CD4-positive, alpha-beta T cell (primary cell): ENCODE measurements at places on chromosomes 13 and 19. TPM values are rescaled to one million over a fixed set of nuclear protein-coding genes. Genes with fewer than 3 reads are reported as not detected.

- no peak for DNase-seq
- H3K4me3 ChIP-seq, result no peak overlapping the region
- no peaks in the 10 kb centered on the region for H3K36me3 ChIP-seq
These were observed 96.8 kb downstream of the ATP8A2 start for GRCh38 chr13:25468325-25469168.

- no peak overlapping the region for H3K4me3 ChIP-seq
- H3K36me3 ChIP-seq, result peaks cover 3% of the 10 kb centered on the region
- H3K27ac ChIP-seq, result no peak overlapping the region
These were observed 23.4 kb downstream of the ZDHHC20 start for GRCh38 chr13:21435687-21436151.

DNA sequence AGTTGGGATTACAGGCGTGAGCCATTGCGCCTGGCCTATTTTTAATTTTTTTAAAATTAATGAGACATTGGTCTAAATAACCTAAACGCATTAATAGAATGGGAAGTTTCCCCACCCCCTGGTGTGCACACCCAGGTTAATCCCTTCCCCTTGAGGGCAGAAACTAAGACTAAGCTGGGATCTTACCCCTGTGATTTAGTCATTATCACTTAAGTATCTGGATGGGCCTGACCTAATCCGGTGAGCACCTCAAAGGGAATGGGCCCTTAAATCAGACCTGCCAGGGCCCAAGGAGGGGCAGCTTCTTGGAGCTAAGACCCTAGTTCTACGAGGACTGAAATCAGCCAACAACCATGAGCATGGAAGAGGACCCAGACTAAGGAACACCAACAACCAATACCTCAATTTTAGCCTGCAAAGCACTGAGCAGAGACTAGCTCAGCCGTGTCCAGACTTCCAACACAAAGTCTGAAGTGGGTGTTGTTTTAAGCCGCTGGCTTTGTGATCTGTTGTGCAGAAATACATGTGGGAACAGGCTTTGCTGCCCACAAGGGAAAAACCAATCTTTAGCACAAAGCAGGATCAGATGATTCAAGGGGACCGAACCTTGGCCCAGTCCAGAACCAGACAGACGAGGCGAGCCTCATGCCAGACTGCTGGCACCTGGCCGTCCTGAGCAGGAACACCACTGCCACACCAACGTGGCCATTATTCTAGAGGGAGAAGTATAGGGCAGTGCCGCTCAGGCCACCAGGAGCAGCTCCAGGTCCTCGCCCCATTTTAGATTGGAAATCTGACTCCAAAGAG is 7.1 kb downstream of the UBE2S start:
- no peaks in the 10 kb centered on the region for H3K27me3 ChIP-seq

DNA sequence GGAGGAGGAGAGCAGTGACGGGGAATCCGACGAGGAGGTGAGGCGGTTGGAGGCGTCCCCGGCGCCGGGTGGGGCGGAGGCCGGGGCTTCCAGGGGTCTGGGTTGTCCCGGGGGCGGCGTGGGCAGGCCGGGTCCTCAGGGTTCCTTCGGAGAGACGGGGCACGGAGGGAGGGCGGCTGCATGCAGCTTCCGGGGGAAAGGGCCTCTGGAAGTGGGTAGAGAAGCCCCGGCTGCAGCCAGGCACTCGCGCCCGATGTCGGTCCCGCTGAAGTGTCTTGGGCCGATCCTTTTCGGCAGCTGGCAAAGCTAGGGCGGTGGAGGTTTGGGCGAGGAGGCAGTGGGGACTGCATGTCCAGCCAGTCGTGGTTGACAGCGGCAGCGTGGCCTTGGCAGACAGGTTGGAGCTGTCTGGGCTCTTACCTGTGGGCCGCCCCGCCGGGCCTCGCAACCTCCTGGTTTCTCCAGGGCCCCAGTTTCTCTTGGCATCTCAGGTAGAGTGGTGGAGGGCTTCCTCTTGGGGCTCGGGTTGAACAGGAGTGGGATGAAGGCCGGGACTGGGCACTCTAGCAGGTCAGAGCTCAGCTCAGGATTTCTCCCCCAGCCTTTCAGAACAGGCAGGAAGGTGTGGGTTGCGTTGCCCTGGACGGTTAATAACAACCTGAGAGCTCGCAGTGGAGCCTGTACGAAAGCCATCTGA is 690 bp downstream of the KMT2B start:
- H3K27me3 ChIP-seq, result no peaks in the 10 kb centered on the region
- peak overlapping the region; percentile 44 for H3K27ac ChIP-seq
- H3K36me3 ChIP-seq, result peaks cover 36% of the 10 kb centered on the region
- peak overlapping the region; percentile 83 for H3K4me3 ChIP-seq
- DNase-seq, result peak; percentile 36

DNA sequence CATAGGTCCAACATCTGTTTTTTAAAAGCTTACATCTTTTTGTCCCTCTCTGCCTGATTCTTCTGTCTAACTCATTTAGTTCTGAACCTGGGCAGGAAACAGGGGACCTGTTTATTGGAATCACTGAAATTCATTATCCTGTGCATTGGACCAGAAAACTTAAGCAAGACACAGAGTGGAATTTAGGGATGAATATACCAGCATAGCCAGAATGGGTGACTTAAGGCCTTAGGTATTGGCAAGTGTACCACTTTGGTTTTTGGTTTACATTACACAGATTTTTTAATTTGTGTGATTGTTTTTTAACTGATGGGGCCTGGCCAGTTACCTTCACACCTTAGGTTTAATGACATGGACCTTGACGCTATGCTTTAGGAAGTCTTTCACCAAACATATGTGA is 232.5 kb downstream of the GPC5 start:
- no peak for DNase-seq
- H3K27me3 ChIP-seq, result no peaks in the 10 kb centered on the region
- H3K27ac ChIP-seq, result no peak overlapping the region
- H3K36me3 ChIP-seq, result no peaks in the 10 kb centered on the region
- no peaks in the 10 kb centered on the region for H3K4me1 ChIP-seq

The SPHK2 gene
- 15.3 TPM for total RNA-seq

DNA sequence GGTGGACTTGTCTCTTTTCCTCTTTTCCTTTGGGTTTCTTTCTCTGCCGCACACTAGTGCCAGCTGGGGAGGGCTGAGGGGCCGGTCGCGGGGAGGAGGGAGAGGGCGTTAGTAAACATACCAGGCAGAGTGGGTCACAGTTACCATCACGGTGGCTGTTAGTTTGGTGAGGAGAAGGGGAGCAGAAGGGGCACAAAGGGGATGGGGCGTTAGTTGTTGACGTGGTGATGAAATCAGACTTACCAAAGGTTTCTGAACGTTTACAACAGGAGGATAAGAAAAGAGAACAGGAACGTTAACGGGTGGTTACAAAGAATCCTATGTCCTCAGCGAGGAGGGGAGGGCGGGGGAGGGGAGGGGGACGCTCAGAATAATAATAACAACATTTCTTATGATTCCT is 77.9 kb downstream of the PTPRS start:
- no peaks in the 10 kb centered on the region for H3K4me1 ChIP-seq
- no peak for DNase-seq
- no peak overlapping the region for H3K4me3 ChIP-seq
- H3K36me3 ChIP-seq, result no peaks in the 10 kb centered on the region
- no peaks in the 10 kb centered on the region for H3K27me3 ChIP-seq

DNA sequence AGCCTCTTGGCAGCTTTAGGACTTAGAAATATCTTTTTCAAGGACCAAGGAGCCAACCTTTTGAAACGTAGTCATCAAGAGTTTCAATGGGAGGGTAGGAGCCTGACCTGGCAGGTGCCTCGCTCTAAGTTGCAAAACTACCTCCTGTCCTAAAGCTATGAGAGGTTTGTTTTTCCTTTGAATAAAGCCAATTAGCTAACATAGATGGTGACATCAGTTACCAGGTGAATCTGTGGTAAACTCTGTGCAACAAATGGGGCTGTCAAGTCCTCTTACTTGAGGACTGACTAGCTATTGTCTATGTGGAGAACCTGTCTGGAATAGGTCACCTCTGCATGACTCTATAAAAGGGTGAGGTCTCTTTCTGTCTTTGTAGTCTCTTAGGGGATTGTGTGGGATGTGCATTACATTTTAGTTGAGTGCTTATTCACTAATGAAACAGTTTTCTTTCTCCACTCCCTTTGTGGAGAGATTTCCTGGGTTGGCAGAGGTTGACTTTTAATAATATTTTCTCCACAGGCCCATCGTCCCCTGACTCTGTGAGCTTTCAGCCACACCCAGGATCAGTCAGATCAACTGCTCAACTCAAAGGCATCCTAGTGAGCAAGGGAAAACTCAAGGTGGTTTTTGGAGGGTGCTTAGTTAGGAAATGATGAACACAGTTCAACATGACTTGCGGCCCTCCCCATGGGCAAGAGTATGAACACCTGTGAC is 9.9 kb downstream of the ARL11 start:
- H3K4me1 ChIP-seq, result peaks cover 15% of the 10 kb centered on the region
- no peak overlapping the region for H3K4me3 ChIP-seq
- DNase-seq, result no peak
- H3K36me3 ChIP-seq, result no peaks in the 10 kb centered on the region
- H3K27ac ChIP-seq, result no peak overlapping the region

GRCh38 chr19:10574462-10574861 is 5.7 kb upstream of the CDKN2D start:
- no peak overlapping the region for H3K27ac ChIP-seq
- no peak for DNase-seq
- H3K4me1 ChIP-seq, result peaks cover 11% of the 10 kb centered on the region
- no peak overlapping the region for H3K4me3 ChIP-seq
- H3K27me3 ChIP-seq, result no peaks in the 10 kb centered on the region

The COL5A3 gene
- total RNA-seq, result 5.2 TPM

- DNase-seq, result no peak
- no peaks in the 10 kb centered on the region for H3K36me3 ChIP-seq
- peaks cover 72% of the 10 kb centered on the region for H3K27me3 ChIP-seq
- H3K4me1 ChIP-seq, result peaks cover 27% of the 10 kb centered on the region
- no peak overlapping the region for H3K27ac ChIP-seq
These were observed 2.8 kb downstream of the MAST1 start for GRCh38 chr19:12841094-12841493.

DNA sequence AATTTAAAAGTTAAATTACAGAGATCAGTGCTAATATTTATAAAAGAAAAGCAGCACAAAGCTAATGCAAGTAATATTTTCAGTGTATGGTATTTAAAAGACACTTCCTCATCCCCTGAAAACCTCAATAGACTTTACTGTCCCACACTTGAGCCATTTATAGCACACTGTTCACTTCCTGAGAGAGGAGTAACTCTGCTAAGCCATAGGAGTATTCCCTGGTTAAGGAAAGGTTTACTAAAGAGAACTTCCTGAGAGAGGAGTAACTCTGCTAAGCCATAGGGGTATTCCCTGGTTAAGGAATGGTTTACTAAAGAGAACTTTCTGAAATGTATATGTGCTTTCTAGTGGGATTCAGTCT is 159.4 kb downstream of the NHLRC3 start:
- H3K4me1 ChIP-seq, result no peaks in the 10 kb centered on the region
- H3K27me3 ChIP-seq, result peaks cover 4% of the 10 kb centered on the region
- no peak for DNase-seq
- H3K4me3 ChIP-seq, result no peak overlapping the region

The PPM1N gene
- 3.5 TPM for total RNA-seq

- H3K27me3 ChIP-seq, result peaks cover 28% of the 10 kb centered on the region
- H3K4me1 ChIP-seq, result peaks cover 5% of the 10 kb centered on the region
- no peak overlapping the region for H3K27ac ChIP-seq
These were observed 26.1 kb downstream of the EXOC3L2 start for GRCh38 chr19:45218911-45219743.

The KL gene
- not detected for total RNA-seq

GRCh38 chr13:63896321-63896720 is 2480.7 kb upstream of the PCDH20 start:
- no peaks in the 10 kb centered on the region for H3K27me3 ChIP-seq
- DNase-seq, result no peak
- no peaks in the 10 kb centered on the region for H3K36me3 ChIP-seq
- H3K4me1 ChIP-seq, result no peaks in the 10 kb centered on the region

The SELENOV gene
- total RNA-seq, result not detected

DNA sequence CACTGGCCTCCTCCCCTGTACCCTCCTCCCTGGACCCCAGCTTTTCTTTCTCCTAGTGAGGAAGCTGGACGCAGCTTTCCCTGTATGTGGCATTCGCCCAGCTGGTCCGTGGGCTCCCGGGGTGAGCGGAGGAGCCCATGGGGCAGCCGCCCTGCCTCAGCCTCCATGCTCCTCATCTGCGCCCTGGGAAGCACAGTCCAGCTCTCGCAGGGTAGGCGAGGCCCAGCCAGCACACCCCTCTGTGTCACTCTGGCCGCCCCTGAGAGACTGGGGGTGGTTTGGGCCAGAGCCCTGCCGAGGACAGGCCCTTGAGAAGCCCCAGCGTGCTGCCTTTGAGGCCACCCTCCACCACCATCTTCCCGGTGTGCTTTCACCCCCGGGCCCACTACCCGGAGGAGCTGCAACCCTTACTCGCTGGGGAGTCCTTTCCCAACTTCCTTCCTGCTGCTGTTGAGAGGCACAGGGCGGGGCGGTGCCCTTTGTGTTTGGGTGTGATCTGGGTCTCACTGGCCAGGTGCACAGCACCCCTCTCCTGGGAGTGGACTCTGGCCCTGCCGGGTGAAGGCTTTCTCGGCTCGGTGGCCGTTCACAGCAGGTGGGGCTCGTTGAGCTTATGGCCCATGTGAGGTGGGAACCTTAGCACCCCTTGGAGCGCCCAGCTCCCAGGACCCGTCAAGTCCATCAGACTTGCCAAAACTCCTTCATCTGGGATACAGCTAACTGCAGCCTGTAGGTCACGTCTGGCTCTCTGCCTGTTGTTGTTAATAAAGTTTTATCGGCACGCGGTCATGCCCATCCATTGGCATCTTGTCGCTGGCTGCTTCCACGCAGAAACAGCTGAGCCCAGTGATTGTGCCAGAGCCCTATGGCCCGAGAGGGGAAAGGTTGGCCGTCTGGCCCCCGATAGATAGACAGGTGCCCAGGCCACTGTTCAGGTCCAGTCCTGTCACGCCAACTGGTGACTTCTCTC is 3.2 kb downstream of the NCLN start:
- H3K4me3 ChIP-seq, result no peak overlapping the region
- DNase-seq, result no peak
- H3K27me3 ChIP-seq, result no peaks in the 10 kb centered on the region
- peaks cover 69% of the 10 kb centered on the region for H3K4me1 ChIP-seq

DNA sequence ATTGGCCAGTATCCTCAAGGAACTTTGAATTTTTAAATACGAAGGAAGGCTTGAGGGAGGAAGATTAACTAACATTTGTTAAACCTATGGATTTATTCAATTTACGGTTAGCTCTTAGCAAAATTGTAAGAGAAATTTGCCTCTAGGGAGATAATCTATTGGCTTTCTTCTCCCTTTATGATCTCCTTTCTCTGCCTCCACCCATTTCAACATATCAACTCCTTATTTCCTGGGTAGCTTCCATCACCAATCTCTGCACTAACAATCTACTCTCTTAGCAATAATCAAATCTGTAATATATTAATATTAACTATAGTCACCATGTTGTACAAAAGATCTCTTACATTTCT is 233.9 kb upstream of the CSNK1A1L start:
- no peaks in the 10 kb centered on the region for H3K36me3 ChIP-seq
- H3K27ac ChIP-seq, result no peak overlapping the region
- H3K4me3 ChIP-seq, result no peak overlapping the region
- H3K27me3 ChIP-seq, result no peaks in the 10 kb centered on the region
- no peak for DNase-seq
- no peaks in the 10 kb centered on the region for H3K4me1 ChIP-seq

DNA sequence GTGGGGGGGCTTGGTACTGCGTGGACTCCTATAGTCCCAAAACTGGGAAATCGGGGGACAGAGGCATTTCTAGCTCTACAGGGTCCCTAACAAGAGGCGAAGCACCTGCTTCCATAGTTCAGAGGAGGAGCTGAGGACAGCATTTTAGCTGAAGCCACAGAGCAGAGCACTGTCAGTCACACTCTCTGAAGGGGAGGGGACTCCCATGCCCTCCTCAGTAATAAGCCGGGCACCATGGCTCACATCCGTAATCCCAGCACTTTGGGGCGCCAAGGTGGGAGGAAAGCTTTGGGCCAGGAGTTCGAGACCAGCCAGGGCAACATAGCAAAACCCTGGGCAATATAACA is 3.8 kb downstream of the NPAS1 start:
- H3K4me1 ChIP-seq, result peaks cover 39% of the 10 kb centered on the region
- no peak overlapping the region for H3K27ac ChIP-seq
- H3K27me3 ChIP-seq, result peaks cover 71% of the 10 kb centered on the region
- H3K4me3 ChIP-seq, result no peak overlapping the region
- no peaks in the 10 kb centered on the region for H3K36me3 ChIP-seq

The ENOX1 gene
- total RNA-seq, result not detected
